Tongue (tissue), 3 donors: ENCODE measurements at places on chromosomes 2 and 18.

DNA sequence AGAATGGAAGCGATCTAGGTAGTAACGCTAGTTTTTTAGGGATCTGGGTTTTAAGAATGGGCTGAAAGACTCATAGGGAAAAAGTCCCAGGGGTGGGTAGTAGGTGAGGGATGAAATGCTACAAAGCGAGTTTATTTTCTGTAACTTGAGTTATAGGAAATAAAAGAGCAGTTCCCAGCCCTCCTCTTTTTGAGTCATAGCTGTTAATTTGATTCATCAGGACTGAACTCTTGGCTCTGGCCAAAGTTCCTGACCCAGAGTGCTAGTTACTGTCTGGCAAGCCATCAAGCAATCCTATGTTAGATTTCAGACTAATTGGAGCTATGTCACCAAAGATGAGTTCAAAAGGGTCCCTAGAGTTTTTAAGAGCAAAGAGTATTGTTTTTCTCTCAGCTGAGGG, 17.4 kb upstream of the NOSTRIN start:
- DNase-seq: no peak

- DNase-seq: no peak
Measured at GRCh38 chr2:218558986-218559385, 9.2 kb downstream of the USP37 start.

DNA sequence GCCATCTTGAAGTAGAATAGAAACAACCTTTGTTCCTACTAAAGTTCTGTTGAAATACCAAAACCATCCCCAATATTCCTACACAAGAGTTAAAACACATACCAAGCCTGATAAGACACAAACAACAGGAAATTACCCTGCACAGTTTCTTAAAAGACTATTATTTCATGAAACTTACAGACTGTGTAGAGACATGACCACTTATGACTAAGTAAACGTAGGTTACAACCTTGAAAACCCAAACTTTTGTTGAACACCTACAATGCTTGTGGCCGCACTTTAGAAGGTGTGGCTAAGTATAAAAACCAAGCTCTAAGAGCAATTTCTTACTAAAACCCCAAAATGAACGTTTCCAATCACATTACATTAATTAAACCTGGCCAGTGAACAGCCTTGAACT, 2.0 kb downstream of the SMAD2 start:
- no peak for DNase-seq

GRCh38 chr18:76054156-76054555, 440.9 kb downstream of the ZNF516 start:
- no peak for DNase-seq

- DNase-seq: no peak
Measured at GRCh38 chr18:44186001-44186400, 494.7 kb upstream of the SETBP1 start.

GRCh38 chr2:18814387-18814786, 225.0 kb upstream of the NT5C1B start:
- DNase-seq: peak; percentile 61

GRCh38 chr2:143600116-143600515, 470.9 kb downstream of the ARHGAP15 start:
- no peak for DNase-seq

- DNase-seq: no peak
Measured at GRCh38 chr2:137154946-137155345, 389.6 kb downstream of the THSD7B start.

DNA sequence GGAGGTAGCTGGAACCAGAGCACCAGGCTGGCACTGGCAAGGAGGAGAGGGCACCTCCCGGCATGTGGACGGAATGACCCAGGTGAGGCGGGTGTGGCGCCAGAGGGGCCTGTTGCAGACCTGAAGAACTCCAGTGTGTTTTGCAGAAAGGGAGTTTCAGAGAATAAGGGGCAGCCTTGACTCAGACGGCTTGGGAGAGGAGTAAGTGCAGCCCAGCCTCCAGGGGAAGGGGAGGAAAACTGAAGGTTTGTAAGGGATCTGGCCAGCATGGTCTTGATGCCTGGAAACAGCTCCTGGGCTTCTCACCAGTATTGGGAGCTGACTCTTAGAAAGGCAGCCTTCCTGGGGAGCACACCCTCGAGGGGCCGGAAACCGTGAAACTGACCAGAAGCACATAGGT, 101.1 kb downstream of the AGAP1 start:
- DNase-seq: no peak

DNA sequence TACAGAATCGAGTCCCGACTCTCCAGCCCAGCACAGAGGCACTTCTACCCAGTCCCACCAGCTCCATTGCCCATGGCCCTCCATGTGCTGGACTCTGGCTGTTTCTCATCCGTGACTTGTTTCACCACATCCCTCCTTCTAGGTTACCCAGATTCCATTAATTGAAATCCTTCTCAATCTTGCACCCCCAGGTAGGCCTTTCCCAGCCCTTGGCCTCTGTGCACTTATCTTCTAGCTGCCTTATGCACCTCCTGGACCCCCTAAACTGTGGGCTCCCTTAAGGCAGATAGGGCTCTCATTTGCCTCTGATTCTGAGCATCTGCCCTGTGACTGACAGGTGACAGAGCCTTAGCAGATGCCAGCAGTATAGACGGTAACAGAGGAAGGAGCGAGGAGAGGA, 9.2 kb downstream of the MYCN start:
- no peak for DNase-seq

GRCh38 chr18:22933966-22934423, 867 bp downstream of the RBBP8 start:
- no peak for DNase-seq

DNA sequence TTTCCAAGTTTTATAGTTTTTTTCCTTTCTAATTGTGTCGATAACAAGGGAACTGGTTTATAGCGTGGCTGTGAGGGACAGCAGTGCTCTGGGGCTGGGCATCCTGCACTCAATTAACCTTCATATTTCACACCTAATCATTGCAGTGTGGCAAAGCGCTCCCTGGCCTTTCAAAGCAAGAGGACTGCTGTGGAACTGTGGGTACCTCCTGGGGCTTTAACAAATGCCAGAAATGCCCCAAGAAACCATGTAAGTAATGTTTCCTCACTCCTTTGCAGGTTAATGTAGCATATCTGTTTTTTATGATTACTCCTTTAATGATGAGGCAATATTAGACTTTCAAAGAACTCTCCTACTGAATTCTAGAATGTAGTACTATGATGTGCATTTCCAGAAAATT, 259.0 kb upstream of the RASGRP3 start:
- DNase-seq: no peak

DNA sequence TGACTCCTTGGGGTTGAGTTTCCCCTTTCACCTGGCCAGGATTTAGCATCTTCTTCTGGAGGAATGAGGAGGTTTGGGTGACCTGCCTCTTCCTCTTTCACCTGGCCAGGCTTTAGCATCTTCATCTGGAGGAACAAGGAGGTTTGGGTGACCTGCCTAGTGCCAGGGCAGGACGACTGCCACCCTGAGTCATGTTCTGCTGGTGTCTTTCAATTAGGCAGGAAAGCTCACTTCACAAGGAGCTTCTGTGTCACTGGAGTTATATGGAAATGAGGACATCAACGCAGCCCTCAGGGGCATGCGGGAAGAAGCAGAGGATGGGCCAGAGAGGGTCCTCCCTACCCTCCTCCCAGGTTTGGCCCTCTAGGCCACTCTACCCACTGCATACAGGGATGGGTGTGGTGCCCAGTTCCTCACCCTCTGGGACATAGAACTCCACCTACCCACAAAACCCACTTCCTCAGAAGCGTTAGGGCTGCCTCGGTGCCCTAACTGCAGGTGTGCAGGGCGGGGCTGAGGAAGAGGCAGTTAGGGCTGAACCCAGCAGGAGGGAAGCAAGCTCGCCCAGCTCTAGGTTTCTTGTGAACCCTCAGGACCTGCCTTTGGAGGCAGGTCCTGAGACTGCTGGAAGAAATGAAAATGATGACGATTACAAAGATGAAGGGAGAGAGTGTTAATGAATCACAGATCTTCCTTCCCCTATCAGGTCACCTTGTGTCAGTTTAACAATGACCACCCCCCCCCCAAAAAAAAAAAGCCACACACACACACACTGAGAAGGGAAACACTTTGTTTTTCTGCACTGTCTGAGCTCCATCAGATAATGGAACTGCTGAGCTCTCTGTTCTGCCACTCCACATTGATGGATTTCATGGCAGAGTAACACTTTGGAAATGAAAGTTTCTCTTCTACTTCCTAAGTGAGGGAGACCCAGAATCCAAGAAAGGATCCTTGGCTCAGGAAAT, 71.0 kb downstream of the ARL4C start:
- DNase-seq: no peak

DNA sequence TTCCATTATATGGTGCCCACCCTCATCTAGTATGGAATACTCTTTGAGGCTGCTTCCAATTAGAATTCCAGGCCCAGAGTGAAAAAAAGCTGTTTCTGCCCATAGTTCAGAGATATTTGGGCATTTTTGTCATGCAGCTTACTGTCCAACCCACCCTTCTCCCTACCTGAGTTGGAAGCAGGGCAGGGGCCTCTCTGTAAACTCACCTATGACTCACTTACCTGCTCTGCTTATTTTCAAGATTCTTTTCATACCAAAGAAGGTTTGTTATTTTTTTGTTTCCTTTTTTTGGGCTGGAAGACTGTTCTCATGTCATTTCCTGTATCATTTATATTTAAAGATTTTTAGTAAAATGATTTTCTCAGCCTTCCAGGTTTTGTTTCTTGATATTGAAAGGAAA, 38.4 kb upstream of the PPP1R1C start:
- no peak for DNase-seq

DNA sequence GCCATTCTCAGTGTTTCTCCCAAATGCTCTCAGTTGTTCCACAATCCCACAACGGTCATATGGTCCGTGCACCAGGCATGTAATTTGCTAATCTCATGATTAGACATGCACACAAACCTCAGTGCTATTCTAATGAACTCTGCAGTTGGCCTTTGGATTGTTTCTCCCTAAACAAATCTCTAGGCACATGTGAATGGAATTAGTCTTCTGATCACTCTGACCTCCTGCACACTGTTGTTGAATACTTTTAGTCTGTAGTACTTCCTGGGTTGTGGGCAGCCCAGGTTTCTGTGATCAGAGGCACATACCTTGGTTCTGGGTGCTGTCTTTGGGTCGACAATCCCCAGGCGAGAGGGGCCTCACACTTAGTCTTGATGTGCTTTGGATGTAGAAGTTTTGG, 498.7 kb upstream of the SPRED2 start:
- DNase-seq: peak; percentile 71

- DNase-seq: no peak
Measured at GRCh38 chr2:121902171-121902591, 146.7 kb downstream of the TSN start.

DNA sequence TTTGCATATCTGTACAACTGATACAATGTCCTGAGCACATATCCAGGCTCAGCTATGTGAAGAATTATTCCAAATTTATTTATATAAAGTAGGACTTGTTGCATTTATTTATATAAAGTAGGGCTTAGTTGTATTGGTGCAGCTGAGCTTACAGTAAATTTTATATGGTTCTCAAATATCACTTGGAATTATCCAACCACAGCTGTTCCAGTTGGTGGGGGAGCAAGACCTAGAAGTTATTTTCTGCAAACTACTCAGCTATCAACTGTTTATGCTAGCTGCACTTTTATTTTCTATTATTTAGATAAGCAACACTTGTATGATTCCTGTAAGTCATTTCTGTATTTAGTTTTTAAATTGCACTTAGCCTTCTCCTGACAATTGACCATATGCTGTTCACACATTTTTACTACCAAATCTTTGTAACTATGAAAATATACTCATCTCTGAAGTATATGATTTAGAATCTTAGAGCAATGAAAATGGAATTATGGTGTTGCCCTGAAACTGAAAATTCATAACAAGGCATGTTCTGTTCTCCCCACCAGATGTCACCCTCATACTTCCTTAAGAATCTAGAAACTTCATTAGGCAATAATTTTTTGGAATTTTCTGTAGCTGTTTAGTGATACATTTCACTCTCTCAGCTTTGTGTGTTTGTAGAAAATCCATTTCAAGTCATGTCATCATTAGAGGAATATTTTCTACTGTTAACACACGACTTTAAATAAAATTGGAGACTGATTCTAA, 157.0 kb upstream of the CBLN2 start:
- DNase-seq: peak; percentile 65

- no peak for DNase-seq
Measured at GRCh38 chr18:12998332-12999060, 7.3 kb downstream of the CEP192 start.

DNA sequence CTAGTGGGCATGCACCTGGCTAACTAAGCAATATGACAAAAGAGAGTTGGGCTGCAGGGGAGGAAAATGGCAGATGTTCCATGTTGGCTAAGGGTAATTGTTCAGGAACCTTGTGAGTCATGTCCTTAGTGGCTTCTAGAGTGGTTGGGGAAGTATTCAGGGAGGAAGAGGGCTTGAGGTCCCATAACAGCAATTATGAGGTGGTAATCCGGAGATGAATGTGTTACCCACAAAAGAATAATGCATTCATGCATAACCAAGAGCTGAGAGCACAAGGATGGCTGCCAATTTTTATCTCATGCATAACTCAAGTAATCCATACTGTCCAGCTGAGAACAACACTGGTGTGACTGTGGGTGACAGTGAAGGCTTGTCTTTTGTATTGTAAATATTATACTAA, 42.9 kb downstream of the TMEFF2 start:
- DNase-seq: peak; percentile 63

DNA sequence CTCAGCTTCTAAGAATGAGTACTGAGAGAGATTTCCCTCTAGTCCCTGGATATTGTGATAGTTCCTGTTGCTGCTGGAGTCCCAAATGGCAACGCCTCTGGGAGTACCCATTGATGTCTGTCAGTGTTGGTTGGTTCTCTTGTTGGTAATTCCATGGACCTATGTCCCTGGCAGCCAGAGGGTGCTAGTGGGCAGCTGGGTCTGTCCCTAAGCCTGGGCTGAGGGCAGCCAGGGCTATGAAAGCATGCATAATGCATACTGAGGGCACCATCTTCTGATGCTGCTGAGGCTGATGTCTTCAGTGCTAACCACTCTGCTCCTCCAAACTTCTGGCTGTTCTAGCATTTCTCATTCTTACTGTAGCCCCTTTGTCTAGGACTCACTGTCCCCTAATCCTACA, 35.9 kb downstream of the NABP1 start:
- DNase-seq: no peak

- DNase-seq: peak; percentile 54
Measured at GRCh38 chr18:55489034-55489986, 98.7 kb downstream of the TCF4 start.

DNA sequence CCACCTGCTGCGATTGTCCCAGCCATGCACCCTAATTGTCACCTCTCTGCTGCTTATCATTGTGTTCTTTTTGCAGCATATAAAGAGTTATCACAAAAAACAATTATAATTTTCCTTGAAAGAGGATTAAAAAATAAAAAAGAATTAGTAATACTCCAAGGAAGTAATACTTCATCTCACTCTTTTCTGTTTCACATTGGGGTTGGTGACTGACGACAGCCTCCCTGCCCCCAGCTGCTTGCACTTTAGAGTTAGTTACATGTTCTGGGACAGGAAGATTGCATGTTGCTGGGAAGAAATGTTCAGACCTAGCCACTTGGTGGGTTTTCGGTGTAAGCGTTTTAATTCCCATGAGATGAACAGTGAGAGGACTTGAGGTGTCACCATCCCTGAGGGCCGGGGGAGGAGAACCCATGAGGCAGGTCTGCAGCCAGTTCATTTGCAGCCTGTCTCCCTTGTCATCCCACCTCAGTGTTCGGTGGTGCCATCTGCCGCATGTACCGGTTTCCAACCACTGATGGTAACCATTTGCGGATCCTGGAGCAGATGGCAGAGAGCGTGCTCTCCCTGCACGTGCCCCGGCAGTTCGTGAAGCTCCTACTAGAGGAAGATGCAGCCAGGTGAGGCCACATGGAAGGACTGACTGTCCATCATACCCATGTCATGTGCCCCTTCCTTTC, 69.1 kb downstream of the COA5 start:
- no peak for DNase-seq
